NCI-H1092 treated with DMSO at 0.1 percent for 48 hours (cell line): ENCODE measurements at places on chromosomes 12 and 14.
A peak's percentile ranks its signal among the peaks of the same experiment; 100 is the strongest.

DNA sequence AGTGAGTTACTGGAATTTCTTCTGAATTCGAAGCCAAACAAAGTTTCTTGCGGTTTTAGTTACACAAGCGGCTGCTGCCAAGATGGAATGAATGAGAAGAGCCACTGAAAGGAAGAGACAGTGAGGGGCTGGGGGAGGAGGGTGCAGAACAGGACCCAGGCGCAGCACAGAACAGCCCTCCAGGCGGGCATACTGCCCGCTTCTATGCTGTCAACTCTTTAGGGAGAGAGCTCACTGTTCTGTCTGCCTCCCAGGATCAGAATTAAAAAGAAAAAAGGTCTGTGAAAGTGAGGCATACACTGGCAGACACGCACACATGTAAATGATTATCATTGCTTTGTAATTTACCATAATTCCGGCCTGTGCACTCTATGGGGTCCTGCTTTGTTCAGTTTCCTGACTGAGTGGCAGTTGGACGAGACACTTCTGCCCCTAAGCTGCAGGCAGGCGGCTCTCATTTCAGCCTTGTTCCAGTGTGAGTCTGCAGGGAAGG, 231.6 kb downstream of the CACNA1C start:
- peak; percentile 47 for DNase-seq

- DNase-seq: peak; percentile 3
Measured at GRCh38 chr12:122865268-122866231, 30.3 kb downstream of the HIP1R start.

DNA sequence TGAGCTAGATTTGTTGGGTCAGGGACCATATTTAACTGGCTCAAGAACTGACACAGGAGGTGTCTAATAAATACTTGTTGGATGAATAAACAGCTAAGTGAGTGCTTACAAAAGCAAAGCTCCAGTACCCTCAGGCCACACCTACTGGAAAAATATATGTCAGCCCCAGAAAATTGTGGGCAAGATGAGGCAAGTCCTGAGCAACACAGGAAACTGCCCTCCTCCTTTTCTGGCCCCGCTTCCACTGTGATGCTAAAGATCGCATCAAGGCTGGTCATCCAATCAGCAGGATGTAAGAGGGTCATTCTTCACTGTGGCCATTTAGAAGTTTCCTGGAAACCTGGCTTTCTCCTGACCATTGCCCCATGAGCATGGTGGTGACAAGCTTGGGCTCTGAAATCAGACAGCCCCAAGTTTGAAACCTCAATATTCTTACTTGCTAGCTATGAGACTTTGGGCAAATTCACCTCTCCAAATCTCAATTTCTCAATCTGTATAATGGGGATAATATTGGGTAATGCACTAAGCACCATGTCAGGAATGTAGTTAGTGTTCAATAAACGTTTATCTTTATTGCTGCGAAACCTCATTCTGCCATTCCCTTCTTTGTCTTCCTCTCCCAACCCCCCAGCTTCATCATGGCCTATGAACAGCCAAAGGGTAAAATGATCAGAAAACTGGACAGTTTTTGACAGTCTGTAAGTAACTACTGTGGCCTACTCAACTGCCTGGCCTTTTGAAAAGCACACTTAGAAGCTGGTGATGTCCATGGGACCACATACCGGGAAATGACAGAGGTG, 139.3 kb upstream of the PZP start:
- no peak for DNase-seq

- DNase-seq: no peak
Measured at GRCh38 chr14:64208261-64208660, 85.9 kb downstream of the ESR2 start.

- DNase-seq: no peak
Measured at GRCh38 chr14:99346470-99347080, 74.6 kb upstream of the BCL11B start.

GRCh38 chr14:65028937-65029336, 42.2 kb downstream of the FNTB start:
- no peak for DNase-seq

GRCh38 chr14:42460673-42461072, 854.0 kb downstream of the LRFN5 start:
- no peak for DNase-seq

DNA sequence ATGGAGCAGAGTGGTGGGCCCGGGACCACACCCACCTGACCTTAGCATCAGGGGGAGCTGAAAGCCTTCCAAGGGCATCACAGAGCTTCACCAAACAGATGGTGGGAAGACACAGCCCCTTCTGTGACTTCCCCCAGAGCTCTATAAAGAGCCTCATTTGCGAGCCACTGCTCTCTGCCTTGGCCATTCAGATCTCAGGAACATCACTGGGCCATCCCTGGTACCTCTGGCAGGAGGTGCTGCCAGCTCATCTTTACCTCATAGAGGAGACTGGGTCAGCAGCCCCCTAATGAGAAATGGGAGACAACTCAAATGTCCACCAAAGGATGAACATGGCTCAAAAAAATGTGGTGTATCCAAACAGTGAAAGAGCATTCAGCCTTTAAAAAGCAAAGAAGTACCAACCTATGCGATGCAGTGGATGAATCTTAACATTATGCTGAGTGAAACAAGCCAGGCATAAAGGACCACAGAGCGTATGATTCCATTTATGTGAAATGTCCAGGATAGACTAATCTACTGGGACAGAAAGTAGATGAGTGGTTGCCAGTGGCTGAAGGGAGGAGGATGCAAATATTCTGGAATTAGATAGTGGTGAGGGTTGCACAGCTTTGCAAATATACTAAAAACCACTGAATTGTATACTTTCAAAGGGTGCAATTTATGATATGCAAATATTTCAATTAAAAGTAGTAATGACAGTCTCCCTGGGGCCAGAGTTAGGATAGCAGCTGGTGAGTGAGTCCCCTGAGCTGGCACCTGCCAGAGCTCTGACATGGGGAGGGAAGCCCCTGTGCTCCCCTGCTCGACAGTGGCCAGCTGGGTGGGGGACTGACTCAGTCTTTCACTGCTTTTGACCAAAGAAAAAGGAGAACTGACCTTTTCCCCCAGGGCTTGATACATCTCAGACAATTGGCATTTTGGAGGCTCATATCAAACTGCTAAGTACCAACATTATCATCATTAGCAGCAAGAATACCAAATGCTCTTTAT, 116.6 kb downstream of the GCH1 start:
- no peak for DNase-seq

DNA sequence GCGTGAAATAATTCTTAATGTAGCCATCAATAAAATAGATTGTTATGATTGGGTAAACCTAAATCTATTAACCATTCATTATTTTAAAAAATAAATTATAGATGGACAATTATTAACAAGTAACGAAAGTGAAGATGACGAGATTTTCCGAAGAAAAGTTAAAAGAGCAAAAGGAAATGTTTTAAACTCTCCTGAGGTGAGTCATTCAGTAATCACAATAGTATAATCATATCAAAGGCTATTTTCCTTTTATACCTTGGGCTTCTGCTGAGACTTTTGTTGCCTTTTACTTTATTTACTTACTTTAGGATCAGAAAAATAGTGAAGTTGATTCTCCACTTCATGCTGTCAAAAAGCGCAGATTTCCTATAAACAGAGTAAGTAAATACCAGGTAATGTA, 45.6 kb downstream of the FANCM start:
- DNase-seq: no peak

DNA sequence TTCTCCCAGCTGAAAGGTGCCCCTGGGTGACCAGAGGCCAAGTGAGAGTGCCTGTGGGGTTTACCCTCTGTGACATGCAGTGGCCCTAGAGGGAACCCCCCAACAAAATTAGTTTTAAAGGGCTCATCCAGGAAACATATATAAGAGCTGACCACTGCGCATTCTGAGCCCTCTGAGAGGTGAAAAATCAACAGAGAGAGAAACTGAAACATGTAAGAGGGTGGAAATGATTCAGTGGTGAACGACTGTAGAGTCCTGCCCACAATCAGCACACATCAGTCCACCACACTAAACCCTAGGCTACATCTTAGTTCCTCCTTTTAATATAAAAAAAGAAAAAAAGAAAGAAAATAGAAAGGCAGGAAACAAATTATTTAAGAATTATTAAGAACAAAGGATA, 21.0 kb upstream of the ACSM4 start:
- no peak for DNase-seq

DNA sequence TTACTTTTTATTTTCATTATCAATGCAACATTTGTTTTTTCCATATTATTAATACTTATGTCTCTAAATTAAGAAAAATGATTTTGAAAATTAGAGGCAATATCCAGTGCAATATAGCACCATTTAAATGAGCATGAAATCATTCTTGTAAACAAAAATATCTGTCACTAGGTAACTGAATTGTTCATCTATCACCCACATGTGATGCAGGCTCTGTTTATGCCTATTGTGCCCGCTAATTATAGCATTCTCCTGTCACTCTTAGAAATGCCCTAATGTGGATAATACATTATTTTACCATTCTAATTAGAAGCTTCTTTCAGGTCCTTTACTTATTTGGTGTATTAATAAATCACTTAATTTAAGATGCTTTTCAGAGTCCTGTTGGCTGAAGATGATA, 1332.4 kb downstream of the AACS start:
- no peak for DNase-seq

DNA sequence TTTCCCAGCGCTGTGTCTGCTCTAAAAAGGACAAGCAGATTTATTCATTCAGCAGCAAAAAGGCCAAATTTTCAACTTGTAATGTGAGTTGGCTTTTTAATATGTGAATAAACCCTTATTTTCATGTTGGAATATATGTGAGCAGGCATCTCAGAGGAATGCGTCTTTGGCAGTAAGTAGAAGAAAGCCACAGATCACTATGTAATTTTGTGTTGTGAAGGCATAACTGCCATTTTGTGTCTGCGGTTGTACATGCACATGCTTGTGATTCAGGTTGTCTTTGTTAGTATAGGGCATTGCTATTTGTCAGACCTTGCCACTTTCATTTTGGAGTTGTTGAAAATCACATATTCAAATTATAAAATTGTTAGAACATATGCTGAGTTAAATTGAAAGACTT, 398.8 kb upstream of the RGS6 start:
- DNase-seq: no peak

- no peak for DNase-seq
Measured at GRCh38 chr12:28269851-28270250, 79.6 kb downstream of the CCDC91 start.

- DNase-seq: peak; percentile 75
Measured at GRCh38 chr14:37247791-37248461, 50.2 kb downstream of the MIPOL1 start.

- DNase-seq: peak; percentile 58
Measured at GRCh38 chr14:58428118-58428683, 682 bp downstream of the KIAA0586 start.
